ENCODE measurements at places on chromosomes 2 and 18.

DNA sequence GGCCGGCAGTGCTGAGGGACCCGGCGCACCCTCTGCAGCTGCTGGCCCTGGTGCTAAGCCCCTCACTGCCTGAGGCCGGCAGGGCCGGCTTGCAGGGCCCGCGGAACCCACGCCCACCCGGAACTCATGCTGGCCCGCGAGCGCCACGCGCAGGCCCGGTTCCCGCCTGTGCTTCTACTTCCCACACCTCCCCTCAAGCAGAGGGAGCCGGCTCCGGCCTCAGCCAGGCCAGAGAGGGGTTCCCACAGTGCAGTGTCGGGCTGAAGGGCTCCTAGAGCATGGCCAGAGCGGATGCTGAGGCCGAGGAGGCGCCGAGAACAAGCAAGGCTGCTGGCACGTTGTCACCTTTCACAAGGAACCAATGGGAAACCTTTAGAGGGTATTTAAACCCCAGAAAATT is 36.8 kb upstream of the ZNF532 start:
- no peak for DNase-seq

DNA sequence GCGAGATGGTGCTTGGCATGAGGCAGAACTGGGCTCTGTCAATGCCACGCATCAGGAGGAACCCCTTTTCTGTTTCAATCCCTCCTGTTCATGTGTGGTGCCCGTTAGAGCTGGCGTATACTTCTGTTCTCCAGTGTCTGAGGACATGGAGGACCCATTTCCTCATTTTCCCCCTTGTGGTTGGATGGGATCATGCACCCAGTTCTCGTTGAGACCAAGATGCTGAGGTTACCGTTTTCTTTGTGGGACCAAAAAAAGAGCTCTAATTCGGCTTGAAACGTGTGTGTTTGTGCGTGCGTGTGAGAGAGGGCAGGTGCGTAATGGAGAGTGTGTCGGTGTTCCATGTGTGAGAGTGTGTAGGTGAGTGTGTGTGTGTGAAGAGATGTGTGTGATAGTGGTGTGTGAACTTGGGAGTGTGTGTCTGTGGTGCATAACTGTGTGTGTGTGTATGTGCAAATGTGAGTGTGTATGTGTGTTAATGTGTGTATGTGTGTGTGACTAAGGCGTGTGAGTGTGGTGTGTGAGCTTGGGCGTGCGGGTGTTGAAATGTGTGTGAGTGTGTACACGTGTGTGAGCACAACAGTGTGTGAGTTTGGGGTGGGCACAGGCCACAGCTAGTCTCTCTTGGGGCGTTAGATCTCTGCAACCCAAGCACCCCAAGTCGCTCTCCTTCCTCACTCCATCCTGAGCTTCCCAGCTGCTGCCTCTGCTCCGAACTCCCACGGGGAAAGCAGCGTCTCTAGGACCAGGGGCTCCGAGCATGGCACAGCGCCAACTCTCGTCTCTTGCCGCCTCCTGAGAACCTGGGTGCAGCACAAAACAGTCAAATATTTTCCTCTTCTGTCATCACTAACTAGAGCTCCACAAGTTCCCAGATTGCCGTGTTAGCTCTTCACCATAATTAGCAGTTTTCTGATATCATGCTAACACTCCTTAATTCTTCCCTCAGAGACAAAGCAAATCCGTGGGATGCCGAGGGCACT is 75.8 kb downstream of the LONRF2 start:
- DNase-seq: peak; percentile 25

DNA sequence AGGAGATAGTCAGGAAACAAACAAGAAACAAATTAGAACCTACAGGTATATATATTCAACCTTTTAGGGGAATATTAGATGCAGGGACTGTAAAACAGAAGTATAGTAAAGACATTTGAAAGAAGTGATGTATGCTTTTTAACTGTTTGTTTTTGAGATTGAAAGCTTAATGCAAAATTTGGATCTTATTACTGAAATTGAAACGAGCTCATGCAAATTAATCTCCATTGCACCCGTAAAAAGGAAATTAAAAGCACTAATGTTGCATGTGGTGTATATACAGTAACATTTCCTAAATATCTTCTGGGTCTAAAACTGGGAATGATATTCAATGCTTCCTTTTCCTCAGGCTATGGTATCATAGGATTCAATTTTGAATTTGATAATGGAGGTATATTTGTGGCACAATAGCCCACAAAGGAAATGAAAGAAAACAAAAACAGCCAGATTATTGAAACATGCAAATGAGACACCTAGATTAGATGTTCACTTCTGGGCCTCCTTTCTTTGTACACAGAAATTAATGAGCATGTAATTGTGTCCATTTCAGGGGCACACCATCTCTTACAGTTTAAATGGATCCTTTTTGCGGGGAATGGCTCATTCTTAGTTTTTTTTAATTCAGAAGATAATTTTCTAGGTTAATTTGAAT is 1.6 kb upstream of the ELOA2 start:
- no peak for DNase-seq

- DNase-seq: no peak
Observed at GRCh38 chr2:6971502-6971901, 54.3 kb downstream of the RNF144A start.

- DNase-seq: no peak
Observed at GRCh38 chr2:122390406-122390805, 635.0 kb downstream of the TSN start.

GRCh38 chr18:53496028-53496427 is 728.4 kb downstream of the MBD2 start:
- DNase-seq: no peak
